ENCODE measurements at places on chromosomes 5 and 9.

GRCh38 chr9:127283917-127284497 is 19.4 kb downstream of the GARNL3 start:
- no peak for DNase-seq

GRCh38 chr5:23977365-23977764 is 470.0 kb downstream of the PRDM9 start:
- no peak for DNase-seq

- DNase-seq = no peak
Observed at GRCh38 chr5:71836559-71837112, 117.6 kb downstream of the CARTPT start.

- no peak for DNase-seq
Observed at GRCh38 chr5:26329562-26330189, 708.7 kb downstream of the CDH9 start.

DNA sequence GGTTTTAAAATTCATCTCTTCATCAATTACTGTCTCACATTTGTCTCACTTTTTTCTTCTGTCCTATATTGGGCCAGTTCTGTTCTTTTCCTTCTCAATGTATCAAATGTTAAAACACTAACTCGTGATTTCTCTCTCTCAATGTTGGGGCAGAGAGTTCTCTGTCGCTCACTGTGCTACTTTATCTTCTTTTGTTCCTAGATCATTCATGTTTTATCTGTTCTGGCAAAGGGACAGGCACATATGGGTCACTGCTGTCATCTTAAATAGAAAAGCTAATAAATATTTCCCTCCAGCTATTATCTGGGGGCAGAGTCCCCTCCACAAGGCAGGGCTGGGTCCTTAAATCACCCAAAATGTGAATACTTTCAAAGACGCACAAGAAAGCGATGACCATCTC is 214.0 kb downstream of the PTTG1 start:
- no peak for DNase-seq

DNA sequence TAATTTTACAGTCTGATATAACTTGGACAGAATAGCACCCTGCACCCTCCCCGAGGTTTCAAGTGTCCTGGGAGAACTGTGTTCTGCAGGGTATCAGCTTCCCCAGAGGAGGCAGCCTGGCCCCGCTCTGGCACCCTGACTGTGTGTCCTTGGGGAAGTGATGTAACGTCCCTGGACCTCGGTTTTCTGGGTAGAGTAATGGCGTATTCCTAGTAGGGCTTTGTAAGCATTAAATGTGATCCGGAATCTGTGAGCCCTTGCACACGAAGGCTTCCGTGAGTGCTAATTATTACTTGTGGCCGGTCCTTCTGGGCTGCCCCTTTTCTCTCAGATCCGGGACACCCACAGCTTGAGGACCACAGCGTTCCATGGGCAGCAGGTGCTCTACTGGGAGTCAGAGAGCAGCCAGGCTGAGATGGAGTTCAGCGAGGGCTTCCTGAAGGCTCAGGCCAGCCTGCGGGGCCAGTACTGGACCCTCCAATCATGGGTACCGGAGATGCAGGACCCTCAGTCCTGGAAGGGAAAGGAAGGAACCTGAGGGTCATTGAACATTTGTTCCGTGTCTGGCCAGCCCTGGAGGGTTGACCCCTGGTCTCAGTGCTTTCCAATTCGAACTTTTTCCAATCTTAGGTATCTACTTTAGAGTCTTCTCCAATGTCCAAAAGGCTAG is 1.0 kb upstream of the CACFD1 start:
- DNase-seq = no peak

All from stimulated activated CD4-positive, alpha-beta T cell treated with anti-CD3 and anti-CD28 coated beads, Interleukin-2, amount 100 ng/mL, for 24 hours (primary cell).